ENCODE measurements at places on chromosomes 11 and 22.

GRCh38 chr11:131885431-131885830, 515.0 kb downstream of the NTM start:
- no peak for DNase-seq

DNA sequence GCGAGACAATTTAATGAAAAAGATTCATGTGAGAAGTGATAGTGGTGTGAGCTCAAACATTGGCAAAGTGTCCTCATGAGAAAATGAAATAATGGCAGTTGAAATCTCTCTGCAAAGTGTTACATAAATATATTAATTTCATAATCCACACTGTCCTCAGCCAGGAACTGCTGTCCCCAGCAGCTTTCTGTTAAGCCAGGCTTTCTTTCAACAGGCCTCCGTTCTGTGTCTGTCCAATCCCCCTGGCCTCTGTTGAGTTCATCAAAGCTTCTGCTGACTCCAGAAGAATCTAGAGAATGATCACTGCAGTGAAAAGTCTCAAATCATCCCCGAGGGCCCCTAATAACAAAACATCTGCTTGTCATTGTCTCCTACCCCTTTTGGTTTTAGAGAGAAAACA, 10.0 kb upstream of the ASCC2 start:
- DNase-seq = no peak

GRCh38 chr11:93348930-93349329, 18.4 kb downstream of the DEUP1 start:
- no peak for DNase-seq

GRCh38 chr22:24433828-24434470, 6.5 kb downstream of the ADORA2A start:
- no peak for DNase-seq

DNA sequence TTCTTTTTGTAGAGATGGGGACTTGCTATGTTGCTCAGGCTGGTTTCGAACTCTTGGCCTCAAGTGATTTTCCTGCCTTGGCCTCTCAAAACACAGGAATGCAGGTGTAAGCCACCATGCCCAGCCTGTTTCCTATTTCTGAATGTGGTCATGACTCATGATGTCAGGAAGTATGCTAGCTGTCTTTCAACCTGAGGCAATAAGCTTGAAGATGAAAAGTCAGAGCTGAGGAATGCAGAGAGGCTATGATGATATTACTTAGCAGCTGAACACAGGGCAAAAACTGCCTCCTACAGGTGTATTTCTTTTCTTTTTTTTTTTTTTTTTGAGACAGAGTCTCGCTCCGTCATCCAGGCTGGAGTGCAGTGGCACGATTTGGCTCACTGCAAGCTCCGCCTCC, 9.0 kb upstream of the NUCB2 start:
- DNase-seq = no peak

GRCh38 chr11:27485930-27486773, 13.6 kb upstream of the LGR4 start:
- DNase-seq = no peak

- DNase-seq = no peak
These were observed 56.1 kb upstream of the NARS2 start for GRCh38 chr11:78630561-78631303.

DNA sequence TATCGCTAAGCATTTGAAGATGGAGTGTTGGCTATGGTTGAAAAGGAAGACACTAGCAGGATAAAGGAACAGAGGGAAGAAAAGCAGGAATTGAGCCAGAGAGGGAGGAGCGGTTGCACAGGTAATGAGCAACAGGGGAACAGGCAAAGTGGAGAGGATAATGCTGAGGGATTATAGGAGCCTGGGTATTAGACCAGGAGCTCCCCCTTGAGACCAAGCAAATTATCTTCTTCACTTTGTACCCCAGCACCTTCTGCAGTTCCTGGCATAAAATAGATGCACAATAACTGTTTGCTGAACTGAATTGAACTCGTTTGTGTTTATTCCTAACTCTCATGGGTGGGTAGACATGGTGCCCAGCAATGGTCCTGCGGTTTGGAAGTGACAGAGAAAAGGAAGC, 54.6 kb upstream of the OR5P2 start:
- DNase-seq = no peak

DNA sequence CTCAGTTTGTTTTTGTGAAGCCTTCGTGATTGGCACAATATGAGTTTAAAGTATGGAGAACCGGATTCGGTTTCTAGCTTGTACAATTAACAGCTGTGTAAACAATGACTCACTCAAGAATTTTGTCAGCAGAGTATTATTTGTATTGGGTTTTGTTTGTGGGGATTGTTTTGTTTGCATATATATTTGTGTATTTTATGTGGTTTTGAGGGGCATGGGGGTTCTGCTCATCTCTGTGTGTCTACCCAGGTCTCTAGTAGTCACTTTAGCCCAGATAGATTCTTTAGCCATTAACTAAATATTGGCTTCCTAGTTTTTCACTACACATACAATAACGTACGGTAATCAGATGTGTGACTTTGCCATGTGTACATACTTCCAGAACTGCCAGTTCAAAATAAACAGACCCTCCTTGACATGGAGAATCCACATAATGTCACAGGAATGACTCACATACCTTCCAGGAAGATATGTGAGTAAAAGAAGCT, 7.5 kb upstream of the MS4A7 start:
- no peak for DNase-seq

DNA sequence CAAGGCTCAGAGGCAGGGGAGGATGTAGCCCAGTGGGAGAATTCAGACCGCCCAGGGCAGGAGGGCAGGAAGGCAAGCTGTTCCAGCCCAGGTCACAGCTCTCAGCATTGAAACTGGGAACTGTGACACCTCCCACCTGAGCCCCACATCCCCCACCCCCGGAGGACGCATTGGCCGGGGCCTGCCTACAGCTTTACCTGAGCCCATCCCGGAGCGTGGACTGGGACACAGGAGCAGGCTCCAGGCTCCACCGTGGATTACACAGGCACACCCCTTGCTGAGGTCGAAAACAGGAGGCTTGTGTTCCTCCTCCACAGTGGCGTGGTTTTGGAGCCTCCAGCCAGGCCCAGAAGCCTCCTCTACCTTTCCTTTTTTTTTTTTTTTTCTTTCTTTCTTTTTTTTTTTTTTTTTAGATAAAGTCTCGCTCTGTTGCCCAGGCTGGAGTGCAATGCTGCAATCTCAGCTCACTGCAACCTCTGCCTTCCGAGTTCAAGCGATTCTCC, 9.1 kb upstream of the PGA3 start:
- no peak for DNase-seq

DNA sequence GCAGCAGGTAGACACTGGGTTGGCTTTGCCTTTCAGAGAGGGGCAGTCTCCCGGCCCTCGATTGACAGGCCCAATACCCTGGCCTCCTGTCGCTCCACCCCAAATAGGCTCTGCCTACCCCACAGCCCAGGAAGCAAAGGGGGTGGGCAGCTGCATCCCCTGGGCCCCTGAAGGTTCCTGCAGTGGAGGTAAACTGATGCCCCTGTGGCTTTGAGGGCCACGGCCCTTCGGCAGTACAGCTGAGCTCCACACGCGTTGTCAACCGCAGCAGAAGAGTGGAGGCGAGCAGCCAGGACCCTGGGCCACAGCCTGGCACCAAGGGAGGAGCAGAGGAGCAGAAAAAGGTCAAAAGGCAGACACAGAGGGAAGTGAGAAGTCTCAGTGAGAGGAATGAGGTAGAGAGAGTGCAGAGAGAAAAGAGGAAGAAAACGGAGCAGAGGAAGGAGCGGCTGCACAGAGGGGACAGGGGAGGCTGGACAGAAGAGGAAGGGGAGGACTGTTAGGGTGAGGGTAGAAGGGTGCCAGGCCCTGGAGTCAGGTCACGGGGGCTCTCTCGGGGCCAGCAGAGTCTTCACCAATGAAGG, 64.0 kb downstream of the SLC22A12 start:
- DNase-seq = no peak

DNA sequence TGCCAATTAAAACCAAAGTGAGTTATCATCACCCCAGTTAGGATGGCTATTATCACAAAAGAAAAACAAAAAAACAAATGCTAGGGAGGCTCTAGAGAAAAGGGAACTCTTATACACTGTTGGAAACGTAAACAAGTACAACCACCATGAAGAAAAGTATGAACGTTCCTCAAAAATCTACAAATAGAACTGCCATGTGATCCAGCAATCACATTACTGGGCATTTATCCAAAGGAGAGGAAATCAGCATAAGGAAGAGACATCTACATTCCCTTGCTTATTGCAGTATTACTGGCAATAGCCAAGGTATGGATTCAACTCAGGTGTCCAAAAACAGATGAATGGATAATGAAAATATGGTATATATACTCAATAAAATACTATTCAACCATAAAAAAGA, 1145.1 kb downstream of the LRRC4C start:
- DNase-seq = no peak

- no peak for DNase-seq
These were observed at the start of gene LIF for GRCh38 chr22:30245985-30246813. Gene LIF (minus strand): TSS chr22:30246759. CDS start chr22:30246695, 64 bp downstream.

DNA sequence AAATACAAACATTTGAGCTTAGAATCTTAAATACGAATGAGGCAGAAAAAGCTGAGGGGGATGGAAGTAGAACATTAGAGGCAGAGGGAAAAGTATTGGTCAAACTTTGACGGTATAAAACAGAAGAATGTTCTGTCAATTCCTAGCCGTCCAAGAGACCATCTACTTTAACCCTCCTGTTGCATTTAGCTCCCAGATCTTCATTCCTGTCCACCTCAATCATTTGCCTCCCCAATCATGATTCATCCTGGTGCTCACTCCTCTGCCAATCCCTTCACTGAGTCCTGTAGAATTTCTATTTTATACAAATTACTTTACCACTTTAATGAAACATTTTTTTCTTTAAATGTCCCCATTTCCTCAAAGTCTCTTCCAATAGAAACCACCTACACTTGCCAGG, 28.2 kb downstream of the C2CD3 start:
- no peak for DNase-seq

GRCh38 chr11:34351687-34352469, 5.9 kb downstream of the ABTB2 start:
- no peak for DNase-seq

DNA sequence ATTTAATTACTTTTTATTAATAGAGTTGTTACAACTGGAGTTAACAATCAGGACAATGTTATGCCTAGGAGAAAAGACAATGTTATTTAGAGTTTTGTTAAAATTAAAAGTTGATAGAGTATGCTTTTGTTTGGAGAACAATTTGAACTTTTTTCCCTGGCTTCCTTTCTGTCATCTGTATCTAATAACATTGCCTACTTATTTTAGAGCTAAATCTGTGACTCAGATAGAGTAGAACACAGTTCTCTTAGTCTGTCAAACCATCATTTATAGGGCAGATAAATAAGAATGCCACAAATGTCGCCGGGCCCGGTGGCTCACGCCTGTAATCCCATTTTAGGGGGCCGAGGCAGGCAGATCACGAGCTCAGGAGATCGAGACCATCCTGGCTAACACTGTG, 28.9 kb upstream of the YAP1 start:
- DNase-seq = no peak

GRCh38 chr22:23140385-23140784, 1.4 kb downstream of the RSPH14 start:
- DNase-seq = no peak

- DNase-seq = no peak
These were observed 9.1 kb downstream of the CHID1 start for GRCh38 chr11:901452-902061.

GRCh38 chr11:73149105-73149504, 7.0 kb upstream of the FCHSD2 start:
- DNase-seq = no peak

GRCh38 chr11:47466201-47466600, 17.3 kb upstream of the RAPSN start:
- no peak for DNase-seq

DNA sequence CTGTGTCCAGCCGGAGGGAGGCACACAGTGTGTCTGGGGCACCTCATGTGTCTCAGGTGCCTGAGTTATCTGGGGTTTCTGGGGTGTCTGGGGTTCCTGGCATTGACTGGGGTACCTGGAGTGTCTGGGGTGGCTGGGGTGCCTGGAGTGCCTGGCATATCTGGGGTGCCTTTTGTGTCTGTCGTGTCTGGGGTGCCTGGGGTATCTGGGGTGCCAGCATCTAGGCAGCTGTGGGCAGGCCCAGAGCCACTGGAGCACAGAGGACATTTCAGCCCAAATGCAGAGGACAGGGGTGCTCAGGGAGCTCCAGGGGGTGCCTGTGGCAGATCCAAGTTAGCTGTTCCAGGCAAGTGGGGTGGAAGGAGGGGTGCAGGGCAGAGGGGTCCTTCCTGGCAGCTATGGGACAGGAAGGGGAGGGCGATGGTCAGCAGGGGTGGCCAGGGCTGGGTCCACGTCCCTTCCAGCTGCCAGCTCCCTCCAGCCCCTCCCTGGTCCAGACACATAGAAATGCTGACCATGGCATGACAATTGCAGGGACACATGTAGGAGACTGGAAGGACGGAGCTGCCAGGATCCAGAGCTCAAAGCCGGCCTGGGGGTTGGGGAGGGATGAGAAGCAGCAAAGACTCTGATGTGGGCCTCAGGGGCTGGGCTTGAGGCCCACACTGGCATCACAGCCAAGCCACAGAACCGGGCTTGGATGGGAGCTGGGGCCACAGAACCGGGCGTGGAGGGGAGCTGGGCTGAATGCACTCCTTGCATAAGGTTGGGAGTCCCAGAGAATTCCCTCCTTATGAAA, 133.0 kb downstream of the BRD1 start:
- no peak for DNase-seq

DNA sequence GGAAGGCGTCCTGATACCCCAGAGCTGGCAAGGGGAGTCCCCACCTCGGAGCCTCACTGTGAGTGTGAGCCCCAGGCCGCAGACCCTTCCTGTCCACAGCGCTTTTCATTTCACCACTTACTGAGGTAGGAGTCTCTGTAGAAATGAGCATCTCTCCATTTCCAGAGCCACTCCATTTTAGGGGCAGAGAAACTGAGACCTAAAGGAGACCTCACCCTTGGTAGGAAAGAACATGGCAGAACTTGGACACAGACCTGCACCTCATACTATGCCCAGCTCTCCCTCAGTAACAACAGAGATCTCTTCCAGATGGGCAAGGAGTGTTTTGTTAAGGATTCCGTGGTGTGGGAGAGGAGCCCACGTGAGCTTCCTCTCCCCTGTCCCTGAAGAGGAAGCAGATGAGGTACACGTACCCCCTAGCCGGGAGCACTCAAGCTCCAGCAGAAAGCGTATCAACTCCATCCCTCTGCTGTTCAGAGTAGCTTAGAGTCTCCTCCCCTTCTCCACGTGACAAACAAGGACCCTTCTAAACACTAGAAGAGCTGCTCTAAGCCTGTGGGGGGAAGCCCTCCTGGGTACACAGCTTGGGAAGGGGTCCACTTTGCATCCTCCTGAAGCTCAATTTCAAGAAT, 532 bp upstream of the VSIG2 start:
- no peak for DNase-seq

GRCh38 chr22:22712666-22713365, 68.4 kb downstream of the GGTLC2 start:
- no peak for DNase-seq
